ENCODE measurements at places on chromosomes 5 and 9.

- no peak for DNase-seq
Observed at GRCh38 chr9:98964201-98964600, 20.5 kb downstream of the COL15A1 start.

GRCh38 chr5:102663749-102664530 is 91.2 kb upstream of the PAM start:
- no peak for DNase-seq

DNA sequence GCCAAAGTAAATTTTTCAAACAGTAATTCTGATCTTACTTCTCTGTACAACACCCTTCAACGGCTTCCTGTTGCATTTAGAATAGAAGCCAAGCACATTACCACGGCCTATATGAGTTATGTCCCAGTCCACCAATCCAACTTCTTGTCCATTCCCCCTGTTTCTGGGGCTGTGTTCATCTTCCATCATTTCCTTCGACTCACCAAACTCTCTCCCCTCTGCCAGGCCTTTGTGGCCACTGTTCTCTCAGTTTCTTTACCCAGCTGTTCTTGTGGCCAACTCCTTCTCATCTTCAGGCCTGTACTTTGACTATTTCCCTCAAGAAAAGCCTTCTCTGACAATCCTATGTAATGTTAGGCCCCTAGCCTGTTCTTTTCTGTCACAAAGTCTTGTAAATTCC is 259.4 kb upstream of the EFNA5 start:
- no peak for DNase-seq

DNA sequence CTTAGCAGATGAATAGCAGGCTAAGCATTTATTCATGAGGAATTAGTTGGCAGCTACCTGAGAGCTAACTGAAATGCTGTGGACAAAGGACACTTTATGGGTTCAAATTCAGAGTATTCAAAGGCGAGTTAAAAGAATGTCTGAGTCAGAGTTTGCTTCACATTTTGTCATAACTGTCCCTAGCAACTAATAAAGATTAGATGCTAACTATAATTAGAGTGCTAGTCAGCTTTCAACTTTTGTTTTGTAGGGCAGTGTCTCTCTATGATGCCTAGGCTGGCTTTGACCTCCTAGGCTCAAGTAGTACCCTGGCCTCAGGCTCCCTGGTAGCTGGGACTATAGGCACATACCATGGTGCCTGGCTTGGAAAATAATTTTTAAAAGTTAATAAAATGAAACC is 4.6 kb downstream of the SMC5 start:
- no peak for DNase-seq

DNA sequence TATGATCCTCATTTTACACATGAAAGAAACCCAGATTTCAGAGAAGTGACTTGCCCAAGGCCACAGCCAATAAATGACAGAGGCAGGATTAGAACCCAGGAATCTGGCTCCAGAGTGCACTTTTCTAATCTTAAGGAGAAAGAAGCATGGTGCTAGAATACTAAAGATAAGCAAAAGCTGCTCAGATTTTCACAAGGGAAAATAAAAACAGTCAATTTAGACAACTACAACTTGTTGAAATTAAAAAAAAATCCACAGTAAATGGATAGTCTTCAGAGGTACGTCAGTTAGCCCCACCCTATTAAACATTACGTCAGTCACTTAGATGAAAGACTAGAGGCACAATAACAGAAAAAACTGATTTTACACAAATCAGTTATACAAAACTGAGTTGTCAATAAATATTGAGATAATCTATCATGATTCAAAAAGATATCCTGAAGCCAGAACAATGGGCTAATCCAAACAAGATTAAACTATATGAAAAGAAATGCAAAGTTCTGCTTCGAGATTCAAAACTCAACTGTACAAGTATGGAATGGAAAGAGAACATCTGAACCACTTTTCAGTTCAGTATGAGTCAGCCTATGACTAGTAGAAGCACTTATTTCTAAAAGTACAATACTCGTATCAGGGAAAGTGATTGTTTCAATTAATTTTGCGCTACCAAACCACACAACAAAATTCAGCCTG is 9.3 kb downstream of the TMEM245 start:
- DNase-seq: no peak

GRCh38 chr9:89015336-89015735 is 24.1 kb downstream of the S1PR3 start:
- no peak for DNase-seq

- DNase-seq: no peak
Observed at GRCh38 chr9:129923589-129923988, 88.3 kb downstream of the USP20 start.

GRCh38 chr9:116303886-116304538 is 150.4 kb downstream of the PAPPA start:
- no peak for DNase-seq

DNA sequence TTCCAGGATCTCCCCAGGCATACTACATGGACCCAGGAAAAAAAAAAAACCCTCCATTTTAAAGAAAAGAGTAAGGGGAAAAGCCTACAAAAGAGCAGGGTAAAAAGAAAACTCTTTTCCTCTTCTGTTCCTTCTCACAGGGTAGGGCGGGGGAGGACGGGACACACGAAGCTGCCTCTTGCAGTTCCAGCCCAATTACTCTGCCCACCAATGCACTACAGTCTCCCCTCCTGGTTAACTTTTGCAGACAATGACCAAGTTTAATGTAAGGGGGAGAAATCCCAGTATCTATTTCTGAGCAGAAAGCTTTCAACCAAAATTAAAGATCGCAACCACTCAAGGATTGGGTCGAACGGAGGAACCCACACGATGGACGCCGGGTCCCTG is 1.3 kb downstream of the BRD3 start:
- DNase-seq: no peak

Data from CD4-positive, alpha-beta T cell treated with Interleukin-6 at 100 ng/mL for 8 hours (primary cell).